Fibroblast of mammary gland (primary cell): ENCODE measurements at places on chromosomes 7 and 10.
A peak's percentile ranks its signal among the peaks of the same experiment; 100 is the strongest.

DNA sequence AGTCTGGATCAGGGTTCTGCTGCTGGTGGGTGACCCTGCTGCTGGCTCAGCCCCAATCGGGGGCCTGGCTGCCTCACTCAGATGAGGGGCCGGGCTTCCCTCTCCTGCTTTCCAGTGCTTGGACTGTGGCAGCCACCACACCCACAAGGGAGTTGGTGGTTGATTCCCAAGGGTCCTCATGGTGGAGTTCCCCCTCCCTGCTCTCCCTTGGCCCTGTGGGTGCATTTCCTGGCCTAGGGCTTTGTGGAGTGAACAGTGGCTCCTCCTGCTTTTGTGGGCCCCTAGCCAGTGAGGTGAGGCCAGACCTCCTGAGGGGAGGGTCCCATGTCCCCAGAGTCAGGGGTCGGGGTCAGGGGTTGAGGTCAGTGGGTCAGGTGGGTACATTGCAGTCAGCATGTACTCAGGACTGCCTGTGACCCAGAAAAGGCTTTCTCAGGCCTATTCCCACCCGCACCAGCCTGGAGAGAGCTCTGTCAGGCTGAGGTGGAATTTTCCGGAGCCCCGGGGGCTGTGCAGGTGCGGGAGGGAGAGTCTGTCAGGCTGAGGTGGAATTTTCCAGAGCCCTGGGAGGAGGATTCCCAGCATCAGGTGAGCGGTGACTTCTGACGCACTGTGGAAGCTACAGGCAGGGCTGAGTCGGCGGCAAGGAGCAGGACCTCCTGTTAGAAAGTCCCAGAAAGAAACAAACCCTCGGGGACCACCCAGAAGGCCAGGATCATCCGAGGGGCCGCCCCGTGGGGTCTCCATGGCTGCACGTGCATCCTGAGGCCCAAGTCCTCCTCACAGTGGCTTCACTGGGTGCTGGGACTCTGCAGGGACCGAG is 94.4 kb upstream of the INSIG1 start:
- DNase-seq, result no peak

- DNase-seq, result no peak
These were observed 8.5 kb upstream of the CAV1 start for GRCh38 chr7:116516324-116516723.

GRCh38 chr10:123766761-123767160 is 100.6 kb downstream of the GPR26 start:
- DNase-seq, result no peak

DNA sequence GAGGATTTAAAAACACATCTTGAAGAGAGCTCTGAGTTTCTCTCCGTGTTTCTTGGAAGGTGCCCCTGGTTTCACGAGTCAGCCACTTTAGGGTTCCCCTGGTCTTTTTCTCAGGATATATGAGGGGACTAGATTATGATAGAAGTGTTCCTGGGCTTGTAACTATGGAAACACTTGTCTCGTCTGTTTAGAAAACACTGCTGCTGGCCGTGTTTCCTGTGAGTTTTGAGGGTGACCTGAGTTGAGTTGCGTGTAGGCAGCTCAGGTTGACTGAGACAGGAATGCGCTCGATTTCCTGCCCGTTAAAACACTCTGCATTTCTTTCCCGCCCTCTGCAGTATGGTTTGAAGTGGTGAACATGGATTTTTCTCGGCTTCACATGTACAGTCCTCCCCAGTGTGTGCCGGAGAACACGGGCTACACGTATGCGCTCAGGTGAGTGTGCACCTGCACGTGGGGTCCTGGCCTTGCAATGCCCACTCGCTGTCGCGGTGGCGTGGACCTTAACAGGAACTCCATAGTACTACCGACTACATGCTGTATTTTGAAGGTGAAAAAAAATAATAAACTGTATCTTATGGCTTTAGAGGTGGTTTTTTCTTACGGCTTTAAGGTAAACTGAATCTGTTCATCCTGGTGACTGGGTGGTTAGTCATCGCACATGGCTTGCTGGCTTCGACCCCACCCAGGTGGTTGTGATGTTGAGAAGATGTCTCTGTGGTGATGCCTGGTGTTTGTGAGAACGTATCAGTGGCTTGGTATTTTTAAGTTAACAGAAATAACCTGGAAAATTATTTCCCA is at the start of gene SUN1:
SUN1 (plus strand) TSS at position 310 of the 801 bp plus-strand sequence; CDS start at position 359, 49 bp downstream.
- peak; percentile 86 for DNase-seq

GRCh38 chr7:50274361-50274760 is 30.2 kb upstream of the IKZF1 start:
- no peak for DNase-seq

DNA sequence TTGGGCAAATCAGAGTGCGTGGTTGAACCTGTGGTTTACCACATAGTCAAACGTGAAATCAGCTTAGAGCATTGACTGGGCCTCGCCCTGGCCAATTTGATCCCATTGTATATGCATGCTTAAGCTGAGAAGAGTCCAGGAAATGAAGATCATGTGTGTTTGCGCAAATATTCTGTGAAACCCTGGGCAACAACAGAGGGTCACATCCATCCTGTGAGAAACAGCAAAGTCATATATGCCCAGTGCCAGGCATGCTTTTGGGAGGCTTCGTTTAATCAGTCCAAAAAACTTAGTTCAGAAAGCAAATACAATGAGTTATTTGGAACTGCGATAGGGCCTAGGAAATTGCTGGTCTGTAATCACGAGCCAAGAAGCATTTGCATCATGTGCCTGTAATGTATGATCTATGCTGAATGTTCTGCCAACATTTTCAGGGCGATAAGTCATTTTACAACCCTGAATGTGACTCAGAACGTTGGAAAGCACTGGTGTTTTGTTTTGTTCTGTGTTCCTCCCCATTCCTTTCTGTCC is 412.1 kb upstream of the CELF2 start:
- peak; percentile 100 for DNase-seq
